ENCODE measurements at places on chromosomes 2 and 18. TPM values are rescaled to one million over a fixed set of nuclear protein-coding genes. Genes with fewer than 3 reads are reported as not detected.
A peak's percentile ranks its signal among the peaks of the same experiment; 100 is the strongest.

DNA sequence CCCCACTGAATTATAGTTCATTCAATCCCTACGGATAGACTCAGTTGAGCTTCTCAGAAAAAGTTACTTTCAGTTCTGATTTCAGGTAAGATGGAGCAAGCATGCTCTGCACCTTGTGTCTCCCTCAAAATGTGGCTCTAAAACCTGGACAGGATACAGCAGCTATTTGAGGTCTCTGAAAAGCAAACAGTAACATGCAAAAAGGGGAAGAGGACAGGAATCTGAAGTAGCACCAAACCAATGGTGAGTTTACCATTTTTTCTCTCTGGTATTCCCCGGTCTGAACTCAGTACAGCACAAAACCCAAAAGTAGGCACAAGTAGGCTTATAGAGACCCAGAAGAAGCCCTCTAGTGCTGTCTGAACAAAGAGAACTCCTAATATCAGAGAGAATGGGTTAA is 34.1 kb downstream of the LANCL1 start:
- H3K27ac ChIP-seq = no peak overlapping the region
- H3K4me1 ChIP-seq = no peaks in the 10 kb centered on the region
- H3K4me3 ChIP-seq = no peak overlapping the region
- H3K27me3 ChIP-seq = no peaks in the 10 kb centered on the region

DNA sequence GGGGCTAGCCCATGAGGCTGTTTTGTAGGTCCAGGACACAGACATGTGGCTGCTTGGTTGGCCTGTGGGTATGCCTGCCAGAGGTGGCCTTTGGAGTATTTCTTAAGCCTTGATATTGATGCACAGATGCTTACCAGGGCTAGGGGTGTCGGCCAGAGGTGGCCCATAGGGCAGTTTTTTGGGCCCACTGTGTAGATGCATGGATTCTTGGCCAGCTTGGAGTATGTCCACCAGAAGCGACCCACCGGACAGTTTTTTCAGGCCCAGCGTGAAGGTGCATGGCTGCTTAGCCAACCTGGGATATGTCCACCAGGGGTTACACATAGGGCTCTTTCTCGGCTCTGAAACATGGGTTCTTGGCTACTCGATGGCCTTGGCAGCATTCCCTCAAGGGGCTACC is 1199.1 kb downstream of the CNTNAP5 start:
- DNase-seq = no peak
- H3K4me1 ChIP-seq = no peaks in the 10 kb centered on the region
- no peaks in the 10 kb centered on the region for H3K27me3 ChIP-seq
- no peak overlapping the region for H3K4me3 ChIP-seq

DNA sequence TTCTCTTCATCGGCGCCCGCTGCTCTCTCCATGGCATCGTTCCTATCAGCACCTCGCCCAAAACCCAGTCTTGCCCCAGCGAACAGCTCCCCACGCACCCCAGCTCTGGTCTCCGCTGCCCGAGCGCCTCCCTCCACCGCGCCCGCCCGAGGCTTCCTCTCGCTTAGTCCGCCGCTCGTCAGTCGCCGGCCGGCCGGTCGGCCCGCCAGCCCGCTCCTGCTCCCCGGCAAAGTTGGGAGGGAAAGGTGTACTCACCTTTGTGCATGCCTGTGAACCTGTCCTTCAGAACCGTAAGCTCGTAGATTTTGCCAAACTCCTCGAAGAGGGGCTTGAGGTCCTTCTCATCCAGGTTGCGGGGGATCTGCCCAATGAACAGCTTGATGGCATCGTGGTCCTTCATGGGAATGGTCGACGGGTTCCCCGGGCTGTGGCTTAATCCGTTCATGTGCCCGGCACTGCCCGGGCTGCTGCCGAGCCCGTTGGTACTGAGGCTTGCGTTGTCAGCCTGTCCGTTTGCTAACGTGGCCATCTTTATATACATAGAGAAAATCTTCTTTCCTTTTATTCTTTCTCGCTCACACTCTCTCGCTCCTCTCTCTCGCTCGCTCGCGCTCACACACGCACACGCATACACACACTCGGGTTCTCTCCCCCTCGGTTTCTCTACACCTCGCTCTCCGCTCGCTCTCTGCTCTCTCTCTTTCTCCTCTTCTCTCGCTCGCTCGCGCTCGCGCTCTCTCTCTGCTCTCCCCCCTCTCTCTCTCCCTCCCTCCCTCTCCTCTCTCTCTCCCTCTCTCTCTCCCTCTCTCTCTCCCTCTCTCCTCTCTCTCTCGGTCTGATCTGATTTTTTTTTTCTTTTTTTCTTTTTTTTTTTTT is at the start of gene CELF4:
CELF4 (minus strand) TSS at position 698 of the 876 bp plus-strand sequence.
- H3K4me1 ChIP-seq = peaks cover 6% of the 10 kb centered on the region
- H3K27ac ChIP-seq = no peak within 1 kb of the TSS
- DNase-seq = no peak
- peaks cover 71% of the 10 kb centered on the region for H3K27me3 ChIP-seq

DNA sequence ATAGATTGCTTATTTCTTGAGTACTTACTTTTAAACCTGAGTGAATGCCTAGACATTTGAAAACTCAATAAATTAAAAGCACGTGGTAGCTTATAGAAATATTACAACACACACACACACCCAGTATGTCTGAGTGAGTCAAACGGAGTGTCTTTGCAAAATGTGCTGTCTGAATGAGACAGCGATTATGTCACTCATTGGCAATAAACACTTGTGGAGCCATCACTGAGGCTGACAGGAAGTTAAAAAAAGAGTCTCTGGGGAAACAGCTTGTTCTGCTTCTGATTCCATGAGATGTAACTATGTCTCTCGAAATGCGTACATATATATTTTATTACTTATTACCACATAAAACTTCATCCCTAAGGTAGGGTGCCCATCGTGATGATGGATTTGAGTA is 22.3 kb upstream of the VPS4B start:
- DNase-seq = no peak

DNA sequence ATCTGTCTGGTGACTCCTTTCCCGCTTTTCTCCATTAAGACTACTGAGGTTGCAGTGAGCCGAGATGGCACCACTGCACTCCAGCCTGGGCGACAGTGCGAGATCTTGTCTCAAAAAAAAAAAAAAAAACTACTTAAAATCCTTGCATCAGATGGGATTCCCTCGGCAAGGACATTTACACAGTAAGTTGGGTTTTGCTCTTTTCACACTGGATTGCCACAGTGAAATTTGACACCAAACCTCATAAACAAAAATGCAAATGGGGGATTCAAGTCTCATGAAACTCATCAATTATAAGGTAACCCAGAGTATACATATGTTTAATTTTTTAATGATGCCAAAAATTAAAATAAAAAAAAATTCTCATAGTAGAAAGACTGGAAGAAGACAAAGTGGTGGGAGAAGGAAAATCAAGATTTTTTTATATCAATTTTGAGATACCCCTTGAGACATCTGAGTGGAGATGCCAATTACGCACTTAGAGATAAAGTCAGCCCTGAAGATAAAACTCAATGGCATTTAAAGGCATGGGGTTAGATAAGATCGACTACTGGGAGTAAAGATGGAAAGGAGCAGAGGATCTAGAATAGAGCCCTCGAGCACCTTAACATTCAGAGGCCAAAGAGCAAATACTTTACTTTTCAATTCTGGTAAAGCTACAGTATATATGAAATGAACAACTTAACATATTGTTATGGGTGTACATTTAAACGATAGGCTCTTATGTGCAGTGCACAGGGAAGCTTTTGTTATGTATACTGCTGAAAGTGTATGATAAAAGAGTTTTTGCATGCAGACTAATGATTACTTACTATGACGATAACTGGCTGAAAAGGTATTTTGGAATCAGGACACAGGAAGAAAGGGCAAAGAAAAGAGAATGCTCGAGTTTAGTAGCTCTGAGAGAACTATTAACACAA is 37.6 kb downstream of the CHMP3 start:
- H3K27ac ChIP-seq = no peak overlapping the region
- H3K36me3 ChIP-seq = peaks cover 1% of the 10 kb centered on the region
- DNase-seq = no peak
- no peaks in the 10 kb centered on the region for H3K27me3 ChIP-seq
- H3K4me1 ChIP-seq = peaks cover 5% of the 10 kb centered on the region

DNA sequence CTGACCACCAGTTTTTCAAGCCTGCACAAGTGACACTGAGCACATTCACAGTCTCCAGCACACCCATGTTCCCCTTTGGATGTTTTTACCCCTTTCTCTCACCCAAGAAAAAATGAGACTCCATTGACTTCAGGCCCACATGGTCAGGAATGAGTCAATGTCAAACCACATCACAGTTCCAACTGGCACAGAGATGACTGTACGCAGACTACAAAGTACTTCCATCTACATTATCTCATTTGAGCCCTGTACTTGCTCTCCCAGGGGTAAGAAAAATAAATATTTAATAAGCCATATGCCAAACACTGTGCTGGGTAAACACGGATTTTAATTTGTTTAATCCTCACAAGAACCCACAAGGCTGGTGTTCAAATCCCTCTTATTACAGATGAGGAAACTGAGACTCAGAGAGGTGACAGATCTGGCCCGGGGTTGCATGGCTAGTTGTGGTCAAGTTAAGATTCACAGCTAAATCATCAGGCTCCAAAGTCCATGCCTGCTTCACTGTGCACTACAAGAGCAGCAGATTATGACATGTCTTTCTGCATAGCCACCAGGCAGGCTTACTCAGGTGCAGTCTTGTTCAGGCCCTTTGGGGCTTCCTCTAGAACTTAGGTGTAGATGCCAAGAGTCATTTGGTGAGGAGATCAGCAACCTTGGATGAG is 106.1 kb downstream of the TXNL1 start:
- peak; percentile 46 for DNase-seq
- H3K4me1 ChIP-seq = peaks cover 9% of the 10 kb centered on the region
- peaks cover 2% of the 10 kb centered on the region for H3K36me3 ChIP-seq
- H3K27ac ChIP-seq = no peak overlapping the region
- H3K27me3 ChIP-seq = peaks cover 36% of the 10 kb centered on the region

GRCh38 chr2:165621086-165621560 is 151.6 kb downstream of the CSRNP3 start:
- H3K4me3 ChIP-seq = no peak overlapping the region
- H3K27ac ChIP-seq = no peak overlapping the region
- no peaks in the 10 kb centered on the region for H3K4me1 ChIP-seq
- no peak for DNase-seq

- no peaks in the 10 kb centered on the region for H3K4me1 ChIP-seq
- H3K36me3 ChIP-seq = no peaks in the 10 kb centered on the region
- no peaks in the 10 kb centered on the region for H3K27me3 ChIP-seq
- no peak overlapping the region for H3K4me3 ChIP-seq
Observed at GRCh38 chr2:95275601-95276243, 1.5 kb downstream of the PROM2 start.

GRCh38 chr2:181305301-181306123 is 151.7 kb upstream of the ITGA4 start:
- peak overlapping the region; percentile 98 for H3K27ac ChIP-seq
- H3K4me3 ChIP-seq = peak overlapping the region; percentile 78
- H3K36me3 ChIP-seq = no peaks in the 10 kb centered on the region
- H3K27me3 ChIP-seq = no peaks in the 10 kb centered on the region
- peaks cover 76% of the 10 kb centered on the region for H3K4me1 ChIP-seq

GRCh38 chr2:83784315-83784714 is 674.8 kb downstream of the SUCLG1 start:
- H3K4me1 ChIP-seq = no peaks in the 10 kb centered on the region
- no peak for DNase-seq
- no peaks in the 10 kb centered on the region for H3K36me3 ChIP-seq
- no peak overlapping the region for H3K27ac ChIP-seq
- no peaks in the 10 kb centered on the region for H3K27me3 ChIP-seq

DNA sequence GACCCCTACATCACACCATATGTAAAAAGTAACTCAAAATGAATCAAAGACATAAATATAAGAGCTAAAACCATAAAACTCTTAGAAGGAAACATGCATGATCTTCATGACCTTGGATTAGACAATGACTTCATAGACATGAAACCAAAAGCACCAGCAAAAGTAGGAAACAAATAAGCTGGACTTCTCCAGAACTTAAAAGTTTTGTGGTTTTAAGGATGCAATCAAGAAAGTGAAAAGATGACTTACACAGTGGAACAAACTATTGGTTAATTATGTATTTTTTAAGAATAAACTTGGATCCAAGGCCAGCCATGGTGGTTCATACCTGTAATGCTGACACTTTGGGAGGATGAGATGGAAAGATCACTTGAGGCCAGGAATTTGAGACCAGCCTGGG is 150.2 kb downstream of the GALNT1 start:
- H3K4me3 ChIP-seq = no peak overlapping the region
- peaks cover 12% of the 10 kb centered on the region for H3K4me1 ChIP-seq
- H3K27ac ChIP-seq = no peak overlapping the region

DNA sequence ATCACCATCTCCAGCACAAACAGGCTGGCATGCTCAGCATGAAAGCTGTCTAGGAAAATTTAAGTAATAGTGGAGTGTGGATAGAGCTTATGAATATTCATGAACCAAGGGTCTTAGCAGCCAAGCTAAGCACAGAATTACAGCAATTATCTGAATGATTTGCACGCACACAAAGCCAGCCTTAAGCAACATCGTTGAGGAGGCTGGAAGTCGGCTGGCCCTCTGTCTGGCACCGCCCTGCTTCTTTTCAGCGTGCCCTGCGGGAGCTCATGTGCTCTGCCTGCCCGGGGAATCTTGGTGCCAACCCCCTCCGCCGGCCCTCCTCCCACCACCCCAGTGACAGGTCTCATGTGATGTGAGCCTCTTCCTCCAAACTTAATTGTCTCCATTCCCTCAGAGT is 540.1 kb downstream of the CMPK2 start:
- no peak overlapping the region for H3K27ac ChIP-seq
- DNase-seq = no peak
- H3K4me1 ChIP-seq = no peaks in the 10 kb centered on the region
- no peaks in the 10 kb centered on the region for H3K27me3 ChIP-seq

- DNase-seq = no peak
- no peaks in the 10 kb centered on the region for H3K36me3 ChIP-seq
- H3K4me3 ChIP-seq = no peak overlapping the region
Observed at GRCh38 chr2:237875256-237876060, 16.0 kb downstream of the RAMP1 start.

- H3K27ac ChIP-seq = no peak overlapping the region
- H3K4me3 ChIP-seq = no peak overlapping the region
- DNase-seq = no peak
- H3K4me1 ChIP-seq = no peaks in the 10 kb centered on the region
- H3K36me3 ChIP-seq = no peaks in the 10 kb centered on the region
- no peaks in the 10 kb centered on the region for H3K27me3 ChIP-seq
Observed at GRCh38 chr2:217351378-217351777, 491.5 kb upstream of the TNP1 start.

GRCh38 chr2:50097148-50097547 is 934.8 kb downstream of the NRXN1 start:
- H3K36me3 ChIP-seq = no peaks in the 10 kb centered on the region

Gene CACNB4
- total RNA-seq = 0.31 TPM

Gene ZSWIM2
- total RNA-seq = not detected

Gene AGXT
- total RNA-seq = not detected

Gene RAB6C
- total RNA-seq = 0.14 TPM

All from activated T-cell treated with anti-CD3 and anti-CD28 coated beads, Interleukin-2, amount 50 U/mL, for 72 hours (primary cell).